Body of pancreas (tissue), 4 donors: ENCODE measurements at places on chromosomes 3 and 15. TPM values are rescaled to one million over a fixed set of nuclear protein-coding genes. Genes with fewer than 3 reads are reported as not detected.

DNA sequence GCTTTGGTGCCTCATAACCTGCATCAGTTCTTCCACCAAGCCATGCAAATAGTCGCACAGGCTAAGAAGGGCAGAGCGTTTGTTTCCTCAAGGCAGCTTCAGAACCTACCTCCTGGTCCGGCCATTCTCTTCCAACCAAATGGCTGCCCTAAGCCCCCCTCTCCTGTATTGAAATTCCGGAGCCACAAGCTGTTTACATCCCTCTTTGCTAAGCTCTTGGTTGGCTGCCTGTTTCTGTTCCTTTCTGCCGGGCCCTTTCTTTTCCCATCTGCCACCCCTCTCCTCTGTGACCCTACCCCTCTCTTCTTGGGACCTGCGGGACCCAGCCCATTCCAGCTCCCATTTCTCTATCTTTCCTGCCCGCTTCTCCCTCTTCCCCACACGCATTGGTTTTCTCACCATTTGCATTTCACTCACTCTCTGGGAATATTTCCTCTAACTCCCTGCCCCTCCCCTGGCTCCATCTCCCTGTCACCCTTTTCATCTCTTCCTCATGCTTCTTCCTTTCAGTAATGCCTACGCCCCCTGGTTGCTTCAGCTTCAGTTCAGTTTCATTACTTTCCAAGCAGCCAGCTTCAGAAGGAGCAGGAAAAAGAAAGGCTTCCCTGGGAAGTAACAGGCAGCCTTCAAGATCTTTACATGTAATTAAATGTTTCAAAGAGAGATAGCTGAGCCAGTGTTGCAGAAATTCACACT, 113.5 kb downstream of the RAB11A start:
- DNase-seq = no peak

- DNase-seq = no peak
Observed at GRCh38 chr15:83200589-83200988, 7.0 kb downstream of the HDGFL3 start.

- no peak for DNase-seq
Observed at GRCh38 chr3:120604784-120605183, 8.6 kb downstream of the NDUFB4 start.

- DNase-seq = no peak
Observed at GRCh38 chr3:83873550-83873949, 1085.2 kb upstream of the CADM2 start.

DNA sequence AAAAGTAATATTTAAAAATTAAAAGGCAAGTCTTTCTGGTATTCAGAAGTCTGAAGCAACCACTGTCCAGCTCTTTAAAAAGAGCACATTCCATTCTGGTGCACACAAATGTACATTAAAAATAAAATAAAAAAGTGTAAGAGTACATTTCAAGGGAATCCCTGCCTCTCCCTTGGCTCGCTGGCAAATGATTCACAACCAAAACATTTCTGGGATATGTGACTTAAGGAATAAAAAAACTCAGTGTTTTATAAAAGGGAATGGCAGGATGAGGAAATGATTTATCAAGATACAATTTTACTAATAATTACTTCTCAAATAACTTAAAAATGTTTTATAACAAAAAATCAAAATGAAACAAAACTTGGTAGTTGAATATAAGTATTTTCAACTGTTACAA, 23.8 kb upstream of the ANXA2 start:
- DNase-seq = no peak

GRCh38 chr15:35674873-35675781, 129.2 kb upstream of the DPH6 start:
- DNase-seq = no peak

- DNase-seq = no peak
Observed at GRCh38 chr3:3069723-3070122, 40.5 kb downstream of the IL5RA start.

DNA sequence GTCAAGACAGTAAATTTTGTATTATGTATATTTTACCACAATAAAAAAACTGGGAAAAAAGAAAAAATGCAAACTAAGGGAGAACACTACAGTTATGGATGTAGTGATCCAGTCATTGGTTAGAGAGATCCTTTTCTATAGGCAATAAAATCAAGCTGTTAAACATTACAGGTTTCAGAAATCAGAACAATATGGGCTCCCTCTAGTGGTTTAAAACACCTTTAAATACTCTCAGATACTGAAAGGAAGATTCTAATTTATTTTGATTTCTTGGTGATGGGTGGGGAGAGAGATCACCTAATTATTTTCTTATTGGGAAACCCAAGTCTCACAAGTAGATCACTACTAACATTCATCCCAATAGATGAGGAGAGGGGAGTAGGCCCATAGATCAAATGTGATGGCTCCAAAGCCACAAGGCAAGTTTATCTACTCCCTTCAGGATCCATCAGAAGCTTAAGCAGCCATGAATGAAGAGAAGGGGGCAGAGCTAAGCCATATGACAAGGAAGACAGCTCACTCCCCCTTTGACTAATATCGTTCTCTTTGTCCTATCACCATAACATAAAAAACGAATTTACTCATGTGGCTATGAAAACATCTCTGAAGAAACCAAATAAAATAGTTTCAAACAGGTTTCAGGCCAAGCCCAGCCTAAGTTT, 118.6 kb downstream of the ANO10 start:
- no peak for DNase-seq

GRCh38 chr3:150256318-150256717, 151.8 kb upstream of the TSC22D2 start:
- no peak for DNase-seq

The POLR2M gene
- total RNA-seq = 22.6 TPM

The MOBP gene
- total RNA-seq = not detected

The FANCD2OS gene
- total RNA-seq = not detected

The ITIH1 gene
- 4.4 TPM for total RNA-seq
